ENCODE measurements at places on chromosomes 7 and 10. TPM values are rescaled to one million over a fixed set of nuclear protein-coding genes. Genes with fewer than 3 reads are reported as not detected.

Gene VAX1
- total RNA-seq, result 4.6 TPM

Gene IFIT1B
- total RNA-seq, result 0.92 TPM

Gene BICC1
- 5.8 TPM for total RNA-seq

Gene AGR2
- 0.46 TPM for total RNA-seq

Gene PDE6C
- total RNA-seq, result not detected

Gene ADAM8
- total RNA-seq, result 1.4 TPM

Gene CPA4
- 1.4 TPM for total RNA-seq

Gene MMP21
- 0.46 TPM for total RNA-seq

Gene HOXA3
- not detected for total RNA-seq

Gene LRRD1
- 0.92 TPM for total RNA-seq

Gene CALML3
- total RNA-seq, result 0.69 TPM

Gene IKZF1
- 3.7 TPM for total RNA-seq

Gene FAM131B
- 78.4 TPM for total RNA-seq

Gene ADCYAP1R1
- total RNA-seq, result 70.4 TPM

Gene SSC4D
- 1.6 TPM for total RNA-seq

Gene GLI3
- total RNA-seq, result 5.1 TPM

Gene TRIM73
- 4.4 TPM for total RNA-seq

Gene MARVELD1
- total RNA-seq, result 4.4 TPM

Gene GTF2I
- 254 TPM for total RNA-seq

Gene TCAF2
- 0.92 TPM for total RNA-seq

Gene PTPN20
- total RNA-seq, result 34.8 TPM

Gene CD36
- total RNA-seq, result 55.6 TPM

Gene CALML5
- total RNA-seq, result not detected

Gene PHKG1
- total RNA-seq, result 7.2 TPM

Gene MYPN
- total RNA-seq, result not detected

Gene PIK3CG
- total RNA-seq, result 1.8 TPM

Gene SEMA3C
- 74.7 TPM for total RNA-seq

Gene PRLHR
- 1.2 TPM for total RNA-seq

Gene LAMB4
- total RNA-seq, result 0.92 TPM

Gene PVRIG
- total RNA-seq, result not detected

Gene BUD31
- total RNA-seq, result 84.4 TPM

All from diencephalon (tissue), 1 donor.